Gastroesophageal sphincter (tissue), 4 donors: ENCODE measurements at places on chromosomes 1 and 21. TPM values are rescaled to one million over a fixed set of nuclear protein-coding genes. Genes with fewer than 3 reads are reported as not detected.

The S100A5 gene
- total RNA-seq, result not detected

The RAD54L gene
- total RNA-seq, result 9.2 TPM

The CFAP141 gene
- total RNA-seq, result not detected

The ZCCHC17 gene
- total RNA-seq, result 25.4 TPM

The GBP2 gene
- 164 TPM for total RNA-seq

- no peak for ATAC-seq
Measured at GRCh38 chr1:85386068-85386722, 78.8 kb downstream of the DDAH1 start.

DNA sequence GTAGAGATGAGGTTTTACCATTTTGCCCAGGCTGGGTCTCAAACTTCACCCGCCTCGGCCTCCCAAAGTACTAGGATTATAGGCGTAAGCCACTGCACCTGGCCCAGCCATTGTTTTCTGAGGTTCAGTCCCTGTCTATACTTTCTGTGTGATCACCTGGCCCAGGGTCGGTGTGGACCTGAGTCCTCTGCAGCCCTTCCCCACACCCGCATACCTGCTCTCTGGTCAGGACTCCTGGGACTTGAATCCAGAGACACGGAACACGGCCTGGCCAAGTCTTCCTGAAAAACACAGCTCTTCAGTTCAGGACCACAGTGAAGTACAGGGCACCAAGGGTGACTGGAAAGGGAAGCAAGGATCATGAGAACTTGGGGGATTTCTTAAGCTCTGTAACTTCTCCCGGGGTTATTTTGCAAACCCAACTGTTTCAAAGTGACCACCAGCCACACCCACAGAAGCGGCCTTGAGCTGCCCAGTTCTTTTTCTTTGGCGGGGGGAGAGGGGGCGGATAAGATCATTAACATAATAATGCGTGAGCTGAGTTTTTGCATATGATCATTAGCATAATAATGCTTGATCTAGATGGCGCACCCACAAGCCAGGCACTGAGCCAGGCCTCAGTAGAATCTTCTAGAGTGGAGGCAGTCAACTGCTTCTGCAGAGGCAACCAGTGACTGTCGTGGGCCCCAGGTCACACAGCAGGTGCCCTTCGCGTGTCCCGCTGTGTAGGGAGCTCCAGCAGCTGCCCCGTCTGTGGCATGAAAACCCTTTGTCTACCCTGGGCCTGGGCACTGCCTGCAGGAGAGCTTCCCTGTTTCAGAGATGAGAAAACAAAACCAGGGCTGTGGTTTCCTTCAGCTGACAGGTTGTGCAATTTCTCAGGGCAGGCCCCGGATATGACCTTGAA is 1.7 kb upstream of the NADK start:
- ATAC-seq, result peak; percentile 15

DNA sequence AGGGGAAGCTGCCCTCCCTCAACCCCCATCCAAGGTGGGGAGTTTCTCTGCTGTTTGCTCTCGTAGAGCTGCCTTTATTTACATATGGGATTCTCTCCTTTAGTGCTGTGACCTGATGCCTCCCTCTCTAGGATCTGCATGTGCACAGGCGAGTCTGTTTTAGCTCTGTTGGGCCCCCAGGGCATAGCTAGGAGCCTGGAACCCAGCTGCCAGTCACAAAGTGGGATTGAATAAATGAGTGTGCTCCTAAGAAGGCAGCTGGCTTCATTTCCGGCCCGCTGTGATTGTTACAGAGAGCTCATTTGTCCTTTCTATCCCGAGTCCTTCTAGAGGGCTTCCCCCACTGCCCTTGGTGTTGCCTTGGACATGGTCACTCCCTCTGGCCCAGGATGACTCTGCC is 176.6 kb downstream of the GRIK3 start:
- no peak for ATAC-seq

- no peak for ATAC-seq
Measured at GRCh38 chr1:8382051-8382505, 64.2 kb downstream of the SLC45A1 start.

DNA sequence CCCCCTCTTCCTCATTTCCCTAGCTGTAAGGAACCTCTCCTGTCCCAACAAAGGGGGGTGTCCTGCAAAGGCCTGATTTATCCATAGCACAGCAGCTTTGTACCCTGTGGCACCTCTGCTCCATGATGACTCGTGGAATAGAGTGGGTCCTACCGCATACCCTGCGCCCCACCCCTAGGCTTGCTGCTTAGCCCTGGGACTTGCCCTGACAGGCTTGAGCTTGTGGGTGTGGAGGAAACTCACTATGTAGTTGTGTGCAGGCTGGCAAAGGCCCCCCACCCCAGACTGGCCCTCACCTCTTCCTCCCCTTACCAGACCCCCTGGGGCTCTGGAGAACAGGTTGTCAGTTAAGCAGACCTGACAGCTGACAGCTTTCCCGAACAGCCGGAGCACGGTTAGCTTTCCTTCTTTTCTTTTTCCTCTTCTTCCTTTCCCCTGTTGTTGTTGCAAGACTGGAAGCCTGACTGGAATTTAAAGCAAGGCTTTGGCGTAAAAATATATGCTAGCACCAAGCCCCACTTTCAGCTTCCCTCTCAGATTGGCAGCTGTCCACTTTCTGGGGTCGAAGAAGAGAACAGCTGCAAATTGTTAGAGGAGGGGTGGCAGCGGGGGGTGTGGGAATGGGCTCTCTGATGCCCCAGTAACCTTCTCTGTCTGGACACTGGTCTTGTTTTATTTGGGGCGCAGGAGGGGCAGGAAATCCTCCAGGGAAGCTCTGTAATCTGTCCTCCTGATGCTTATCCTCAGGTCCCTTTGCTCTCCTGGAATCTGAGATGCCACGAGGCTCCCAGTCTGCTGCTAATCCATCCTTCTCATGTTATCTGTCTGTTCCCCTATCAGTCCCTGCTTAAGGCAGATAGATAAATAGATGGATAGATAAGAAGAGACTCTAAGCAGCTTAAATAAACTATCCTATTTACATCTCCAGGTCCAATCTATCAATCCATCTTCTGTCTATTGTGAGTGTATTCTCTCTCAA is 134.6 kb downstream of the BRINP2 start:
- no peak for ATAC-seq

GRCh38 chr1:228209657-228210056 is 1.8 kb downstream of the OBSCN start:
- ATAC-seq, result no peak

- peak; percentile 71 for ATAC-seq
Measured at GRCh38 chr1:9278116-9278515, 14.6 kb upstream of the SPSB1 start.

DNA sequence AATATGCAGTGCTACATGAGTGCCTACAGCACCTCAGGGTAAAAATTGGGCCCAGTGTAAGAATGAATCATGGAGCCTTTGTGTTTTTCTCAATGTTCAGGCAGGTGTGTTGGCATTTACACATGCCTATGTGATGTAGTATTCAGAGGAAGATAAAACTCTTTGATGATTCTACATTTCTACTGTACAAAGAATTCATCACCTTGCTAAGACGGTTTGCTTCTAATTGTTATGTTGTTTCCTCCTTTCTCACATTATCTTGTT is 867.3 kb downstream of the TTLL7 start:
- no peak for ATAC-seq

GRCh38 chr1:15345705-15346345 is 63.9 kb upstream of the EFHD2 start:
- peak; percentile 25 for ATAC-seq

GRCh38 chr1:75632350-75632949 is 21.5 kb upstream of the SLC44A5 start:
- ATAC-seq, result no peak

DNA sequence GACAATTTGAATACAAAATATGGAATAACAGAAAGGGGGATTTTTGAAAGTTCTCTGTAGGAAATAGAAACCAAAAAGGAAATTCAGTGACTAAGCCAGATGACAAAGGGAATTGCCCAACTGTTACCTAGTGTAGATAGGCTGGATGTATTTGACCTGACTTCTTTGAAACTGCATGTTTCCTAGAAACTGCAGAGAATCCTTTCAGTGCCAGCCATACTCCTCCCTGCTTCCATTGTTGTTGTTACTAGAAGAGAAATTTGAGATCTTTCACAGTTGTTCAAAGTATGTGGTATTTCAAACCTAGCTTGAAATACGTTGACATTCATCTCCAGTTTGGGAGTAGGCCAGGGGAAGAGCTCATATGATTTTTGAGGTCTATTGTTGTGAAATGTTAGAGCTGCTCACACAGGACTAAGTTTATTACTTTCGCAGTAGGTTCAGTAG is 1.8 kb upstream of the GBP5 start:
- ATAC-seq, result peak; percentile 72

DNA sequence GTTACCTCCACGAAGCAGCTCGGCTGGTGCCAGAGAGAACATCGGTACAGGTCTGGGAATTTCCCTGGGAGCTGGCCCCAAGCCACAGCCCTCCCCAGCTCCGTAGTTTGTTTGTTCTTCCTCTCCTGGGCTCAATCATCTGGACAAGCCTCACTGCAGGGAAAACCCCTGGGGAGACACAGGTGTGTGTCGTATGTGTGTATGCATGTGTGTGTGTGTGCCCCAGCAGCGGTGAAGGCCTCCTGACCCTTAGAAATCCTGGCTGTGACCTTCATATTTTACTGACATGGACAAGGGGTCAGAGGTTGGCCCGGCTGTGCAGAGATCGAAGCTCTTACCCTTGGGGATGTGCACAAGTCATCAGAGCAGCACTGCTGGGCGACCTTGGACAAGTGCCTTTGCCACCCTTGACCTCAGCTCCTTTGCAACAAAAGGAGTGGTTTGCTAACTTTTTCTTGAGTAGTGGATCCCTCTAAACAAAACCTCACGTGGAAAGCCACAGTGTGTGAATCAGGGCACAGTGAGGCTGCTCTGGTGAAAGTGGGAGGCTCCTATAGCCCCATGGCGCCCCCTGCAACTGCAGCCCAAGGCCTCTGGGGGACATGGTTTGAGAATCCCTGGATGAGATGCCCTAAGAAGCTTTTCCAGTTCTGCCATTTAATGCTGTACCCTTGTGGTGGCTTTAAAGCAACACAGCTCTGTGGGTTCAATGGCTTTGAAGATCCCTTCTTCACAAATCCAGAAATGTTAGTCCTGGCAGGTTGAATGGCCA is 12.3 kb upstream of the IL22RA1 start:
- no peak for ATAC-seq

GRCh38 chr1:3054474-3054873 is 14.5 kb upstream of the PRDM16 start:
- no peak for ATAC-seq

DNA sequence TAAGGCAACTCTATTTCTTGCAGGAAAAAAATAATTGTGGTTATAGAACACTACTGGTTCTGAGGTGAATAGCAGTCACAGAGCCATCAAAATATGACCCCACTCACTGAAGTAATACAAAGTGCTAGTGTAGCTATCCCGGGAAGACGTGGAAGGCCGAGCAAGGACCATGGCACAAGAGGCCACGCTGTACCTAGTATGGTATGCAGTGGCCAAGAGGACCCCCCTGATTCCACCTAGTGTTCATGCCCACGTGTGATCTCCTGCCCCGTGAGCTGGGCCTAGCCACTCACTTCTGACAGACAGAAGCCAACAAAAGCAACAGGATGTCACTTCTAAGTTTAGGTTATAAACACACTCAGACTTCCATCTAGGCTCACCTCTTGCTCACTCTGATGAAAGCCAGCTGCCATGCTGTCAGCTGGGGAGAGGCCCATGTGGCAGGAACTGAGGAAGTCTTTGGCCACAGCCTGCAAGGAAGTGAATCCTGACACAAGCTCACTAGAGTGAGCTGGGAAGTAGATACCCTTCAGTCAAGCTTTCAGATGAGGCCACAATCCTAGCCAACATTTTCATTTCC is 21.7 kb upstream of the LSS start:
- no peak for ATAC-seq
